ENCODE measurements at places on chromosomes 7 and 10.

DNA sequence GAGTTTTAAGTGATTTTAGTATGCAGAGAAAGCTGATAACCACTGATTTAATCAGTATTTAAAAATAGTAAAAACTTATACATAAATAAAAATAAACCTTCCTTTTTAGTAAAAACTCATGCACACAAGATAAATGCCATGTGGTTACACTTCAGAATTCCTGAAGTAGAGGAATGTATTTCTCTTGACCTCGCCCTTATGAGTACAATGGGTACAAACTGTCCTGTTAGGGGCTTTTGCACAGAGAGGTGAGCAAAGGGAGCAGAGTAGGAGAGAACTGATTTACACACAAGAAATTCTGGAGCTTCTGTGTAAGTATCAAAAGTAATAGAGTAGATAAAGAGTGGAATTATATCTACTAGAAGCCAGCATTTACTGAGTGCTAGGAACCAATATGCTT, 279.6 kb downstream of the PPP1R3A start:
- DNase-seq = no peak

GRCh38 chr7:100804681-100805431, 22.5 kb downstream of the EPHB4 start:
- DNase-seq = no peak

GRCh38 chr10:112520914-112521313, 73.9 kb downstream of the VTI1A start:
- no peak for DNase-seq

DNA sequence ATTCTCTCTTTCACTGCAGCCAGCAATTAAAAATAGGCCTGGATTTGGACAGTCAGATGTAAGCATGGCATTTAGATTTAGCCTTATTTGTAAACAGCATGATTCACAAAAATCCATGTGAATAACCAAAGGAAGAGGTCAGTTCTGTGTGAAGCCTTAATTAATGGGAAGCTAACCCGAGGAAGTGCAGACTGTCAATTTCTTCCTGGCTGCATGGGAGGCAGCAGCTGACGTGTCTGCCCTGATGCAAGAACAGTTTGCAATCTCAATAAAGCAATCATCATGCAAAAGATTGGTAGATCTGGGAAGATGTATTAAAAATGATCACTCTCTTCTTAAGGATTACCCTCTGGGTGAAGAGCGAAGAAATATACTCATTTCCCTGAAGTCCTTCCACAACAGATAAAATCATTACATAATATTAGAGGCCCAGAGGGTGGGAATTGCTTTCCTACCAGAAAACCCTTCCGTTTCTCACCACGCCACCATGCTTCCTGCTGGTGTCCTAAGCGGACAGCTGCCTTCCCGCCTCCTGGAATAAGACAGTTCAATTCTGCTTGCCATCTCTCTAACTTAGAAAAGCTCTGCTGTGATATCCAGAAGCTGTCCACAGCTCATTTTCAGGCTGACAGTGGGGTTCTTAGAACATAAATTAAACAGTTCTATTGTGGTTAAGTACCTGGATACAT, 526.7 kb upstream of the NRP1 start:
- no peak for DNase-seq

GRCh38 chr10:106504536-106504935, 660.0 kb downstream of the SORCS1 start:
- DNase-seq = no peak

- DNase-seq = no peak
Measured at GRCh38 chr7:6398943-6399342, 48.8 kb downstream of the DAGLB start.

GRCh38 chr7:99170065-99170729, 26.3 kb upstream of the SMURF1 start:
- DNase-seq = no peak

Data from neural progenitor cell (in vitro differentiated cells).